NCI-H1417 treated with DMSO at 0.1 percent for 48 hours (cell line): ENCODE measurements at places on chromosomes 4 and X.

DNA sequence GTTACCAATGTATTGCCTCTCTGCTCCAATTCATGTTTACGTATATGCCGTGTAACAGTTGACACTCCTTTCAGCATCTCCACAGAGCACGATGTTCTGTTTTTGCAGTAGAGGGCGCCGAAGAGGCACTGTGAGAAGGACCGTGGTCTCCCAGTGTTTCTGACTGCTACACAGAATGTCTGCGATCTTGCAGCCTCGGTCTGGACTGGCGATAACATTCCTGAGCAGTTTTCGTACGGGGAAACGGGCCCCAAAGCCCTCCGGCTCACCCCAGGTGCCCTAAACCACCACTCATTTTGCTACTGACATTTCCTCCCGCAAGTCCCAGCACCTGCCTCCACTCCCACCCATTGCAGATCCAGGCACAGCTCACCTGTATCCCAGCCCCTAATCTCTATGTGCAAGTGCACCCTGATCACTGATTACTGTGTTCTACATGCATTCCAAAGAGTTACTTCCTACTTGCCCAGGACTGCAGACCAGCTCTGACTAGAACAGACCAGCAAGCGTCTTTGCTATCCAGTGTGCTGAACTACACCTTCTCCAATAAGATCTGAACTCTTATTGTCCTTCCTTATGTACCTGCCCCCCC lies 12.4 kb upstream of the NFXL1 start:
- DNase-seq: no peak

- peak; percentile 48 for DNase-seq
Observed at GRCh38 chrX:24025741-24026403, 1.1 kb downstream of the KLHL15 start.

GRCh38 chrX:47216393-47216925 lies 2.0 kb upstream of the CDK16 start:
- DNase-seq: no peak

DNA sequence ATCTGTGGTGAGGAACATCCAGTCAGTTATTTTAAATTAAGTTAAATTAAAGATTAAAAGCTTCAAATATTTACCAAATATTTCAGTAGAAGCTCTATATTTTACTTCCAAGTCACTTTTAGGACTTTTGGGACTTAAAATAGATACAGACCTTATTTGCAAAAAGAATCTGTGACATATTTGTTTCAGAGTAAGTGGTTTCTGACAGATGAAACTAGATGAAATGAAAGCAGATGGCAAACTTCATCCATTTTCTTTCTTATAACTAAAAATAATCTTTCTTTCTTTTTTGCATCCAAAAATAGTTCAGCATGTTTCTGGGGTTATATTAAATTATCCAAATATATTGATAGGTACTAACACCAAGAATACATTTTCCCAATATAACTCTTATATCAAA lies 6.6 kb upstream of the UTP3 start:
- DNase-seq: no peak

DNA sequence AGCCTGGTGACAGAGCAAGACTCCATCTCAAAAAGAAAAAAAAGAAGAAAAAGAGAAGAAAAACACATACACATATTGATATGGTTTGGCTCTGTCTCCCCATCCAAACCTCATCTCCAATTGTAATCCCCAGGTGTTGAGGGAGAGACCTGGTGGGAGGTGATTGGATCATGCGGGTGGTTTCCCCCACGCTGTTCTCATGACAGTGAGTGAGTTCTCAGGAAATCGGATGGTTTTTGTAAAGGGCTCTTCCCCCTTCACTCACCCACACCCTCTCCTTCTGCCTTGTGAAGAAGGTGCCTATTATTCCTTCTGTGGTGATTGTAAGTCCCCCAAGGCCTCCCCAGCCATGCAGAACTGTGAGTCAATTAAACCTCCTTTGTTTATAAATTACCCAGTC lies 68.4 kb downstream of the LDB2 start:
- DNase-seq: no peak

DNA sequence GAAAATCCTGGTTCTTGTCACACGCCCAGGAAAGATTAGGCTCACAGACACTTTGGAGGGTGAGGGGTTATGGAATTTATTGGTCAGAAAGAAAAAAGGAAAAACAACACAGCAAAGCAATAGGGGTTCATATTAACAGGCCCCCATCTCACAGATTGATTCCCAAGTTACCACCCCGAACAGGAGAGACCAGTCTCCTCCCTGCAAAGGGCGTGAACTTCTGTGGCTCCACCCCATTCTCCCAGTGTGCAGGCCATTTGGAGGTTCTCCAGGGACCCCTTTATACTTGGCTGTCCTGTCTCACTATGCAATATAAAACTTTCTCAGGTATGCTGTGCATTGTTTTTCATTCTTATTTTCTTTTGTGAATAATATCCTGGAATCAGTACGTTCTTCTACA lies 7.4 kb downstream of the FGF2 start:
- no peak for DNase-seq

DNA sequence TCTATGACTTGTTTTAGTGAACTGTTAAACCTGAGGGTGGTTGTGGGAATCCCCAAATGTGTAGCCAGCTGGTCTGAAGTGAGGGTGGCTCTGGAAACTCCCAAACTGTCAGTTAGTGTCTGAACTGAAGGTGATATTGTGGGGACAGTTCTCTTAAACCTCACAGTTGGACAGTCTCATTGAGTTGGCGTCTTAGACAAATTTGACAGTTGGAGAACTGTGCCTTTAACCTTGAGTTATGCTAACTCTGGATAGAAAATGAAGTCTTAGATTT lies 20.7 kb upstream of the CTSO start:
- no peak for DNase-seq

GRCh38 chr4:168272488-168272887 lies 46.1 kb downstream of the DDX60 start:
- DNase-seq: no peak

DNA sequence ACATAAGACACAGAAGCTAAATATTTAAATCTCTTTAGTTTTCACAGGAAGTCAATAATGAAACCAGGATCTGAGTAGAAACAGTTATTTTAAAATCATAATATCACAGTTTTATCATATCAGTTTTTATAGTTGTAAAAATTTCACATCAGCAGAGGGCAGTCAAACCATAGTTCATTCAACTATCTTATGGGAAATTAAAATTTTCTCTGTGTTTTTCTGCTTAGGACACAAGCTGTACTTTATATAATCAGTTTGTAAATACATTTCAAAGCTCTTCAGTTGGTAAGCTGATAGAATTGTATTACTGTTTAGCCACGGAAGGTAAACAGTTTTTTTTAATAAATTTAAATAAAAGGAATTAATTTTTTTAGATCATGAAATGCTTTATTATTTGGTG lies 204.8 kb upstream of the NUDT6 start:
- DNase-seq: no peak

DNA sequence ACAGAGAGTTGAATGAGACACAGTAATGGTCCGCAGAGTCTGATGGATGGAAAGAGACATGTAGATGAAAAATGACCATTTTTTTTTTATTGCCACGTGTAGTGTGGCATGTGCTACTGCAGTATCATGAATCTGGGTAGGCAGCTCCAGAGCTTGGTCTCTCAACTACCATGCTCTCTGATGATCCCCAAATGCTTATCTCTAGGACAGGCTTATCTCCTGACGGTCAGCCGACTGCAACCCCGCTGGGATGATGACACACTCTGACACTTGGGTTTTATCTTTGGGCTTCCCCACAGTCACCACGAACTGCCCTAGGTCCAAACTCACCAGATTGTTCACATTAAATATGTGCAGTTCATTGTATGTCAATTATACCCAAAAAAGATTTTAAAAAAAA lies 239.7 kb downstream of the QDPR start:
- no peak for DNase-seq

DNA sequence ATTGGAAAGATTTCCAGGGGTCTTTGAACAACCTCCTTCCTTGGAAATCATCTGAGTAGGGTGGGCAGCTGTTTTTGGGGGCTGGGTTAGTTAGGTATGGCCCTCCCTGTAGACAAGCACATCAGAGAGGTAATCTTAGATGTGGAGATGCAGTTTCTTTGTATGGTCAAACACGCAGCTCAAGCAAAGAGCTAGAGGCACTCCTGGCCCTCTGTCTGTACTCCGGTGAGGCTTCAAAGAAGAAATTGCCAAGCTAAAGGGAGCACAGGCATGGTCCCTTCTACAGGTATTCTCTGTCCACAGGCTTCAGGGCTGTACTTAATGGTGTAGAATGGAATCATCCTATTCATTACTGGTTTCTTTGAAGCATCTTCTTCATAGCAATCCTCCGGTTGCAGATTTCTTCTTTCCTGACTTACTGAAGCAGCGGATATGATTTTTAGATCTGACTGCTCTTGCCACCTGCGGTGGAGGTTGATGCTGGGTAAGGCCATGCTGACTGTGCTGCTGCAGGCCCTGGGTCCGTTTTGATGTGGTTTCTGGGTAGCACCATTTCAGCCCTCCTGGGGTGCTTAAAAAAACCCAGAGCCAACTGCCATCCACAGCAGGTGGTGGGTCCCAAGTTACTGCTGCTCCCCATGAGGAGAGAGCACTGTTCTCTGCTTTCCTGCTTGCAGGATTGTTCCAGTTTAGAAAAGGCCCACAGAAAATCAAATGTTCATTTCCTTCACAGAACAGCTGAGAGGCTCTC lies 318.9 kb upstream of the GATB start:
- DNase-seq: no peak

- no peak for DNase-seq
Observed at GRCh38 chrX:9867226-9867625, 81.0 kb downstream of the SHROOM2 start.

DNA sequence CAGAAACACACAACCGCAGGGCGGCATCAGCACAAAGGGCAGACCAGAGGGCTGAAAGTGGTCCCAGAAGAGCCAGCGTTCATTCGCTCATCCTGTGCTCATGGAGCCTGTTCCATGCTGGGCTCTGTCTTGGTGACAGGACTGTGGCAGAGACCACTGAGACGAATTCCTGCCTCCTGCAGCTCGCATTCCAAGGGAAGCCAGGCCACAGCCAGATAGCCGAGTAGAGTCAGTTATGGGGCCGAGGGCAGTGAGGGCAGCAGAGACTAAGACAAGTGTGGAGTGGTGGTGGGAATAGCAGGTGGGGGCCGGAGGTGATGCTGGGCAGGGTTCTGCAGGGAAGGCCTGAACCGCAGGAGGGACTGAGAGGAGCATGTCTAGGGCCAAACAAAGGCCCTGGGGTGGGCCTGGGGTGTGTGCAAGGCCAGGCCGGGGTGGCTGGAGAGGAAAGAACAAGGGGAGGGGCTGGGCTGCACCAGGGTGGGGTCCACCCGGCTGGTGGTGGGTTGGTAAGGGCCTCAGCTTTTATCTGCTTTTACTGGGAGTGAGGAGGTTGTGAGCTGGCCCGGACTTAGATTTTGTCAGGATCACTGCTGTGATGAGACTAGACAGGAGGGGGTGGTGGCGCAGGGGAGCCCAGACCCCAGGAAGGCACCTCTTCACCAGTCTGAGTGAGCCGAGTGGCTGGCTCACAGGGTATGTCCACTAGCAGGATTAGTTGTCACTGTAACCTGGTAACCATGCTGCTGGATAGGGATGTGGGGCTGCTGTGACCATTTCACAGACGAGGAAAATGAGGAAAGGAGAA lies 6.3 kb downstream of the PSAPL1 start:
- no peak for DNase-seq

DNA sequence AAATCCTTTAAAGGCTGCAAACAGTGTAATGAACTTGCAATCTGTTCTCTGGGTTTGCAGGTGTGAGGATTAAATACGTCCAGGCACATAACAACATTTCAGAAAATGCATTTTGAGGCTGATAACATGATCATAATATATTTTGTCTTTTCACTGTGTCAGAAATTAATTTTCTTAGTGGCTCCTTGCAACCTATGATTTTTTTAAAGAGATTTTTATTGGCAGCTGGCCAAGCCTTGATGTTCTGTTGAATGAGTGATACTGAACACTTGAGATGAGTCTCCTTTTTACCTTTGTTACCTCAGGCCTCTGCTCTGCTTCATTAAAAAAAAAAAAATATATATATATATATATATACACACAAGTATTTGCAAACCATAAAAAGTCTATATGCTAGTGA lies 68.2 kb upstream of the TENM3 start:
- DNase-seq: no peak

DNA sequence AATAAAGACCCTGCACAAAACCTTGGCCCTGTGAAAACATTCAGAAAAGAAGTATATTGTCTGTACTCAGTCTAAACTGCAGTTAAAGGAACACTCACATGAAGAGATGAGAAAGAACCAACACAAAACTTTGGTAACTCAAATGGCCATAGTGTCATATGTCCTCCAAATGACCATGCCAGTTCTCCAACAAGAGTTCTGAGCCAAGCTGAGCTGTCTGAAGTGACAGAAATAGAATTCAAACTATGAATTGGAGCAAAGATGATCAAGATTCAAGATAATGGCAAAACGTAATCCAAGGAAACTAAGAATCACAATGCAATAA lies 739.3 kb upstream of the NDST4 start:
- no peak for DNase-seq

DNA sequence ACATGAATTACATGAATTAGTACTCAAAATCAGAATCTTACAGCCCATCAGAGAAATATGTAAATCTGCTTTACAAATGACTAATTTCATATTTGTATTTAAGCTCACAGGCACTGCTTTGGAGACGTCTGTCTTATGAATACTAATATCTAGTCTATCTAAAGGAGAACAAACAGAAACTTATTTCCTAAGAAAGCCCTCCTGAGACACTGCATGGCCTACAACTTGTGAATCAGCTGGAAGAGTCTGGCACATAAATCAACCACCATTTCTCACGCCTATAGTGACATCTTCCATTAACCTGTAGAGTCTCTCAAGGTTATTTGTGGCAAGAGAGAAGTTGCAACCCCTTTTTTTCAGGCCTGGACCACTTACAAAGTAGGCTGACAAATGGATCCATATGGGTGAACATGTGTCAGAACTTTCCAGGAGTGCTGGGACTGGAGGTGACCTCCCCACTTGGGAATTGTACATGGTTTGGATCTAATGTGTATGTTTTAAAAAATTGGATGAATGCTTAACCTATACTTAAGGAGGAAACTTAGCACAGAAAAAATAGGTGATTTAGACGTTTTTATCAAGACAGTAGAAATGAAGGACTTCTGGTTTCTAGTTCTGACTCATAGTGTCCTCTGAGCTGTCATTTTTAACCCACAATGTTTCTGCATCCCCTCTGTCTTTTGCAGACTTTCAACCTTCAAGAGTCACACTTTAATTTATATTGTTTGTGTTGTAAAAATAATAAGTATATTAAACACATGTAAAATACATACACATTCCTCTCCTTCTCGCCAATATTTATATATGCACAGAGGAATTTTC lies 83.2 kb upstream of the ARHGAP24 start:
- no peak for DNase-seq

DNA sequence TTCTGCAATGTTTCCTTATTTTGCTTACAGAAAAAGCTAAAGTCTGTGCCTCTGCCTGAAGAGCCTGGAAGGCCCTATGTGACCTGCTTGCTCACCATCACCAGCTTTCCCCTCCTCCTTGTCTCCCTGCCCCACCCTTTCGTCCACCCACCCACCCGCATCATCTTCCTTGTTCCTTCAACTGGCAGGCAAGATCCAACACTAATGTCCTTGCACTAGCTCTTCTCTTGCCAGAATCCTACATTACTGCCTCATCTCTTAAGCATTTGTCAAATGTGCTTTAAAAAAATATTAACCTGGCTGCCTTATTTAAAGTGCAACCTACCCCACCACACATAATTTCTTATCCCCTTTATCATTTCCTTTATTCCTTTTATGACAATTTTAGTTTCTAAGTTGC lies 165.1 kb upstream of the PPP3CA start:
- DNase-seq: no peak

- no peak for DNase-seq
Observed at GRCh38 chr4:40086421-40086820, 29.8 kb downstream of the N4BP2 start.
